ENCODE measurements at places on chromosomes 5 and 9.
A peak's percentile ranks its signal among the peaks of the same experiment; 100 is the strongest.

DNA sequence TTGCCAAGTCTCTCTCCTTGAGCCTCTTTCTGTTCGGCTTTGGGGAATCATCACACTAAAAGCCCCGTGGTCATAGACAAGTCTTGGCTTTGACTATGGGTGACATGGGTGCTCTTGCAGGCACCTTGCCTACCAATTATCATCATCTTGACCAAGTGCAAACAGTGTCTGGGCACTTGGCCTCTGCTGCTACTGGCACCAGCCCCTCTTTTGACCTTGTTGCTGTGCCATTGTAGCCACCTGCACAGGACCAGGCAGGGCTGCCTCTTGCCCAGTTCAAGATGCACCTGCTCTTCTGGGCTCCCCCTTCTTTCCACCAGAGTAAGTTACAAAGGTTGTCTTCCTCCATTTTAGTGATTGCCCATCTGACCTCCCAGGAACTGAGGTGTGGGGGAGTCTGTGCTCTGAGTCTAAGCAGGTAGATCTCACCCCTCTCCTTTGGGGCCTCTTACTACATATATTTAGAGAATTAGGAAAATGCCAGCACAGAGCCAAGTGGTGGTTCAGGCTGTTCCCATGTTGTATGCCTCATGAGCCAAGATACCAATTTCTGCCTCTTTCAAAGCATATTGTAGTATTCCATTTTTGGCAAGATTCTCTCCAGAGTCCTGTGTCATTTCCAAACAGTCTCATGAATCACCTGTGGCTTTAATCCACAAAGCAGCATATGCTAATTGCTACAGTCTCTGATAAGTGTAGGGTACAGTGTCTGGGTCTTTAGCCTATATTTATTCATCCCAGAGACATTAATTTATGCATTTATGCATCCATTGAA lies 142.9 kb upstream of the DAP start:
- DNase-seq = no peak

GRCh38 chr9:15578714-15579113 lies 25.9 kb downstream of the CCDC171 start:
- no peak for DNase-seq

- DNase-seq = no peak
Observed at GRCh38 chr9:73200694-73201452, 49.2 kb downstream of the ANXA1 start.

DNA sequence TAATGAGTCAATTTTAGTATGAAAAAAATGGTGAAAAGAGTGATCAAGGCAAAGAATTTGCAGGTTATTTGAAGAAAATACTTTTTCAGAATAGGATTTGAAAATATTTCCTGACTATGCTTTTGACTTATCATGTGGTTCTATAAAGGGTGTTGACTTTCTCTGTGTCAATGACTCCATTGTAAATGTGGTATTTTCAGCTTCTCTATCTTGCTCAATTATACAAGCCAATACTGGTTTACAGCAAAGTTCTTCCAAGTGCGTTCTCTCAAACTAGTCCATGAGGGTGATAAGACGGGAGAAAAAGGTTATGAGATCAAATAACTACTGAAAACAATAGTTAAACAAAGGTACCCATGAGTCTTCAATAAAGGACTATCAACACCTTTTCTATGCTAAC lies 21.7 kb downstream of the IL33 start:
- DNase-seq = no peak

DNA sequence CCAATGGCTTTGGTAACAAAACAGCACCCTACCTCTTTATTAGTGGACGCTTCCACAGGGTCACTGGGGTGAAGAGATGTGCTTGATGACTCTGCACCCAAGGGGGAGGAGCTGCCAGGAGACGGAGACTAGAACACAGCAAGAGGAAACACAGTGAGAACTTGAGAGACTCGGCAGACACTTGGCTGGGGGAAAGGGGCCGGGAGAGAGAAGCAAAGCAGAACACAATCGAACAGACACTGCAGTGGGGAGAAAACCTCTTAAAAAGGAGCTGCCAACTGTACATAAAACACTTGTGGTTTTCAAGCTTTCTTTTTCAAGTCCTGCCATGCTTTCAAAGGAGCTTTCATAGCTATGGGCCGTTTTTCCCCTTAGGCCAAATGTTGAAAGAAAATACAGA lies 151.0 kb downstream of the ENTREP1 start:
- DNase-seq = no peak

GRCh38 chr5:120236360-120236759 lies 227.7 kb upstream of the PRR16 start:
- no peak for DNase-seq

- no peak for DNase-seq
Observed at GRCh38 chr9:136021872-136022681, 60.9 kb upstream of the UBAC1 start.

GRCh38 chr9:31587146-31587545 lies 797.3 kb upstream of the ACO1 start:
- no peak for DNase-seq

GRCh38 chr9:88537761-88538091 lies 2.7 kb downstream of the NXNL2 start:
- DNase-seq = peak; percentile 84

DNA sequence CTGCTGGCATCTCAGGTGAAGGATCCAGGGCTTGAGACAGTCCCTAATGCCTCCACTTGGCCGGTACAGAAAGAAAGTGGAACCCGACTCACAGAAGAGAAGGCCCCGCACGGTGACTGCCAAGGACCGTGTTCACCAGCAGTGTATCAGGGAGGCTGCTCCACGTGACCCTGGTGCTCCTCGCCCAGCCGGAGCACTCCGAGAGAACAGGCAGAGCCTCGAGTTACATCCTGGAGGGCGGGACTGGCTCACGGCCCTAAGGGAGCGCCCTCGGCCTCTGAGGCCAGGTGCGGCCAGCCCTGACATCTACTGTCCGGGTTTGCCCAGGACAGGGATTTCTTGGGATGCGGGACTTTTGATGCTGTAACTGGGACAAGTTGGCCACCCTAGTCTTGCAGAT lies 104.0 kb upstream of the SARDH start:
- DNase-seq = no peak

DNA sequence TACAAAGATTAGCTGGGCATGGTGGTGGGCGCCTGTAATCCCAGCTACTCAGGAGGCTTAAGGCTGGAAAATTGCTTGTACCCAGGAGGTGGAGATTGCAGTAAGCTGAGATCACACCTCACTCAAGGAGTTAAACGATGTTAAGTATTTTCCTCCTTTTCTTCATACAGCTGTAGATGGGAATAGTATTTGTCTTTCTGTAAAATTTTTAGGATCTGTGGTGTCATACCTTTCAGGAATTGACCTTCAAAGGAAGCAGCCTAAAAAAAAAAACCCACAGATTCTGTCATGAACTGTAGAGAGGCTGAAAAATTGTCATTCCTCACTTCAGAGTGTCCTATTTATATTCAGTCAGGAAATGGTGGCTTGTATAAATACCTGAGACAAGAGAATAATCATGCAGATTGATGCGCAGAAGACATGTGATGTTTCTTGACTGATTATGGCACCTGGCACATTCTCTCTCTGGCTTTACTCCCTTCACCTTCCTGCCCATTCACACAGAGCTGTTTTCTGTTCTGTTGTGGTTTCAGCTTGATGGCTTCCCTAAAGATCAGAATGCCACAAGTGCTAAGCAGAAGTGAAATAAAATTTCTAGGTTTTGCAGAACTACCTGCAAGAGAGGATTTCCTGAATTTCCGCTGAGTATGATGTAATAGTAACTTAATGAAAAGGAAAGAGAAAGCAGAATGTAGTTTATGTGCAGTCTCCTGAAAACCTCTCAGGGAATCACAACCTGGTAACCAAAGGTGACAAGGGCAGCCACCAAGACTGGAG lies 3.8 kb downstream of the IFNA1 start:
- DNase-seq = no peak

GRCh38 chr5:111121926-111122325 lies 29.8 kb downstream of the WDR36 start:
- no peak for DNase-seq

- DNase-seq = no peak
Observed at GRCh38 chr9:113888336-113888735, 12.2 kb downstream of the ZNF618 start.

- no peak for DNase-seq
Observed at GRCh38 chr9:36092014-36092413, 44.5 kb upstream of the GLIPR2 start.

GRCh38 chr5:113759505-113759904 lies 246.0 kb downstream of the YTHDC2 start:
- DNase-seq = no peak

DNA sequence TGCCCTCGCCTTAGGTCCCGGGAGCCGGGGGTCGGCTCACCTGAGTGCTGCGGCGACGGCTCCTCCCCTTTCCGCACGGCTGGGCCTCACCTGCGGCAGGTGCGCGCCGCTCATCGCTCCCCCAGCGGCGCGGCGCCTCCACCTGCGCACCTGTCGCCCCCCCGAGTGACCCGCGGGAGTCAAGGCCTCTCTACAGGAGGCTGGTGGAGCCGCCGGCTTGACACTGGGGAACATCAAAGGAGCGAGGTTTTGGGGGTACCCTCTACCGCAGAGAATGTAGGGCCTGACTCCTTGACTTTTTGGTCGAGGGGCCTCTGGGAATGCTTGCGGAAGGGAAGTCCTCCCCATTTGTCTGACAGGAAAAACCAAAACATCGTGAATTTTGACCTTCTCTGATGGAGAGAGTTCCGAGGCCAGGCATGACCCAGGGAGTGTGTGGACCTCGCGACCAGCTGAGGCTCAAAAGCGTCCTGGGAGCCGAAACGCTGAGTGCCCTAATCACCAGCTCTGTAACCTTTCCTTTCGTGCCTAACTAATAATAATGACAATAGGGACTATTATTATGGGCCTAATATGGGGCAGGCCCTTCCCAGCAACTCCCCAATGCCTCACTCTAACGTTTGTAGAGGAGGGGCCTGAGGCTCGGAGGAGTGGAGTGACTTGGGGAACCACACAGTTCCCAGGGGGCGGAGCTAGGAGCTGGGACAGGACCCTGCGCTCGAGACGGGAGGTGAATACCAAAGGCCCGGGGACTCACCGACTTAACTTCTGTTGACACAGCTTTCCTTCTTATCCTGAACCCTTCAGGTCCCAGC lies 714 bp upstream of the IER5L start:
- no peak for DNase-seq

DNA sequence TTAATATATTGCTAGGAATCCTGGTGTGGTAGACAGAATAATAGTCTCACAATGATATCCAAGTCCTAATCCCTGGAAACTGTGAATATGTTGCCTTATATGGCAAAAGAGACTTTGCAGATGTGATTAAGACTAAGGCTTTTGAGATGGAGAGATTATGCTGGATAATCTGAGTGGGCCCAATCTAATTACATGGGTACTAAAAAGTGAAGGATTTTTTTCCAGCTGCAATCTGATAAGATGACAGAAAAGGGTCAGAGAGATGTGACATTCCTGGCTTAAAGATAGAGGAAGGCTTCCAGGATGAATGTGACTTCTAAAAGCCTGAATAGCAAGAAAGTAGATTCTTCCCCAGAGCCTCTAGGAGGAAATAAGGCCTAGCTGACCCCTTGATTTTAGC lies 80.7 kb upstream of the MPDZ start:
- no peak for DNase-seq

DNA sequence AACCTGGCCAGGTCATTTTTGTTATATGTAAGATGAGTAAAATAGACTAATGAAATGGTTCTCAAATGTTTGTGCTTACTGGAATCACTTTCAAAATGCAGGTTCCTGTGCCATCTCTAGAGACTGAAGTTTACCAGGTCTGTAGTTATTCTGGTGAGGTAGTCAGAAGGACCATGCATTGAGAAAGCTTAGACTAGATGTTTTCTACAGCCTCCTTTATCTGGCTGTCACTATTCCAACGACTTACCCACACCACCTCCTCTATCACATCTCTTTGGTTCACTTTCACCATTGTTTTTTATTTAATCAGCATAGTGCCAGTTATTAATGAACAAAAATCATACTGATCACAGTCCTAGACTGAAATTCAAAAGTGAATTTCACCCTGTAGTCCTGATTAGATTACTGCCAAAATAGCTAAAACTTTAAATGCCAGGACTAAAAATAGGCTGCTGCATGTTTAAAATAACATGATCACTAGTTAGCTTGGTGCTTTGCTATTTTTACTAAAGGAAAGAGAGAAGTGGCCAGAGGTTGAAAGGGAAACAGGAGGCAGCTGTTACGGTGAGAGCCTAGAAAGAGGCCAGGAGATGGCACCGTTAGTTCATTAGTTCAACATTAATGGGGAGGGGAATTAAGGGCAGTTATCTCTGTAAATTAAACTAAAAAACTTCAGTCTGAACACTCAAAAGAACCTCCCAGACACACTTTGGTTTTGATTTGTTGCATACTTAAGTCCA lies 13.9 kb upstream of the FNIP1 start:
- no peak for DNase-seq

DNA sequence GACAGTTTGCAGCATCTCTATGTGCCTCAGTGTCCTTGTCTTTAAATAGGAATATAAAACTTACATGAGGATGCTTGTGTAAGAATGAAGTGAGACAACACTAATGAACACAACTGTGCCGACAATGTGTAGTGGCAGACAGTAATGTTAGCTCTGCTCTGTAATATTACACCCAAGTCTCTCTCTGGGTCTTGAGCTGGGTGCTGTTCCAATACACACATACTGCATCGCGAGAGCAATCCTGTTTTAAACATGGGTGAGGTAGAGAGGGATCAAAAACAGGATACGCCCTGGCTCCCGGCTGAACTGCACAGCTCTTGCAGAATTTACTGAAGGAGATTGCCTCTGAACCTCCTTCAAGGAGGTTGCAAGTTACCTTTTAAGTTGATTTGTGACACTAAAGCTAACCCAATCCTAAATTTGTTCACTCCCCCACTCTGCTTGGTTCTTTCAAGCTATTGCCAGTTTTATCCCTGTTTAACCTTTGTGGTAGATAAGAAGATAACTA lies 155.2 kb upstream of the ISL1 start:
- DNase-seq = no peak

DNA sequence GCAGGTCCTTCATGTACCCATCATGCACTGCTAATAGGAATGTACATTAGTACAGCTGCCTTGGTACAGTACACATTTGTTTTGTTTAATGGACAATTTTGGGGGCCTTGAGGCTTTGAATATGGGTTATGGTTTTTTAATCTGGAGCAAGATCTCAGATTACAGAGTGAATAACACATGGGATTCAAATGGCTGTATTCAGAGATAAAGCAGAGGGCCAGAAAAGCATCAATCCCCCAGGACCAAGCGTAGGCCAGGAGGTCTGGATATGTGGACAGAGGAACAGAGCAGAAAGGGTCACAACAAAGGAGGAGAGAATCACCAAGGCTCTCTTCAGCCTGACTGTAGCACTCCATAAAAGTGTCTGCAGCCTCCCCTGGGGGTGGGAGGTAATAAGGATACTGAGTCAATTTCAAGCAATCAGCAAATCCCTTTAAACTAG lies 47.7 kb upstream of the STK32A start:
- no peak for DNase-seq

GRCh38 chr5:87430863-87431457 lies 18.2 kb upstream of the CCNH start:
- no peak for DNase-seq

- DNase-seq = no peak
Observed at GRCh38 chr9:4970970-4971641, 14.0 kb upstream of the JAK2 start.

GRCh38 chr9:137461663-137462395 lies 2.7 kb upstream of the NSMF start:
- no peak for DNase-seq
